ENCODE measurements at places on chromosomes 7 and 10. TPM values are rescaled to one million over a fixed set of nuclear protein-coding genes. Genes with fewer than 3 reads are reported as not detected.

DNA sequence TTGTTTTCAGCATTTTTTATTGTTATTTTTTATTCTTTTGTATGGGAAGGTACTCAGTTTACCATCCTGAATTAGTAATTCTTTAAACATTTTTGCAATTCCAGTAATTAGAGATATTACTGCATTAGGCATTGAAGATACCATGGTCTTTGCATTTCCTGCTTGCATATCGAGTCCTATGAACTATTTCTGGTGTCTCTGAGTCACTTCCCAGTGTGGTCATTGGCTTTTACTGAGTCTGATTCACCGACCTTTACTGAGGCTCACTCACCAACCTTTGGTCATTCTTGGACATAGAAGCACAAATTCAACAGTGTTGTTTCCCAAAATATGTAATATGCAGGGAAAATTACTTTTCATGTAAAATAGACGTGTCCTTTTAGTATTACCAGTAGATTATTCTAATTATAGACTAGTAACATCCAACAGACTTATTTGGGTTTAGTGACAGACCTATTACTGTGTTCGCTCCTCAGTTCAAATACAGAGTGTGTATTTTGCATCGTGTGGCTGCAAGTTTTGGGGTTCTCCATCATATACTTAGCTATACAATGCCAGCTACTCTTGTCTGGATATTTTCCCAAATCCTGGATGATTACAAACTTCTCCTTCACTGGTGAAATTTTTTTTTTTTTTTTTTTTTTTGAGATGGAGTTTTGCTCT, 180.7 kb upstream of the PRSS1 start:
- H3K4me1 ChIP-seq = no peaks in the 10 kb centered on the region
- no peak overlapping the region for H3K27ac ChIP-seq
- no peak overlapping the region for H3K4me3 ChIP-seq
- H3K27me3 ChIP-seq = no peaks in the 10 kb centered on the region
- H3K36me3 ChIP-seq = no peaks in the 10 kb centered on the region
- DNase-seq = no peak

ANKRD61 gene
- 6.8 TPM for total RNA-seq

DNA sequence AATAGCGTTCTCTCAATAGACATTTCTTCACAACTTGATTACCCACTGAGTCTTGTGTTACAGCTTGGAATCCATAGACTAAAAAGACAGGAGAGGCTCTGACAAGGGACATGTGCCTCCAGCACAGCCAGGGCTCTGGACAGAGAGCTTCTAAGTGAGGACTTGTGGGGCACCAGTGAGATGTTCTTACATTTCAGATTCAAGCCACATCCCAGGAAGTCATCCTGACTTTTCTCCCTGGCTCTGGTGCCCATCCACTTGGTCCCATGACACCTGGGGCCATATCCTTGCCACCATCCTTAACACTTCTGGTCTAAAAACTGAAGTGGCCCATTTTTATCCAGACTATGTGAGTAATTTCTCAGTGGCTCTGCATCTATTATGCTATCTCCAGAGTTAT, 440.1 kb downstream of the TCERG1L start:
- DNase-seq = no peak
- no peaks in the 10 kb centered on the region for H3K27me3 ChIP-seq
- H3K4me3 ChIP-seq = no peak overlapping the region
- H3K4me1 ChIP-seq = no peaks in the 10 kb centered on the region

DNA sequence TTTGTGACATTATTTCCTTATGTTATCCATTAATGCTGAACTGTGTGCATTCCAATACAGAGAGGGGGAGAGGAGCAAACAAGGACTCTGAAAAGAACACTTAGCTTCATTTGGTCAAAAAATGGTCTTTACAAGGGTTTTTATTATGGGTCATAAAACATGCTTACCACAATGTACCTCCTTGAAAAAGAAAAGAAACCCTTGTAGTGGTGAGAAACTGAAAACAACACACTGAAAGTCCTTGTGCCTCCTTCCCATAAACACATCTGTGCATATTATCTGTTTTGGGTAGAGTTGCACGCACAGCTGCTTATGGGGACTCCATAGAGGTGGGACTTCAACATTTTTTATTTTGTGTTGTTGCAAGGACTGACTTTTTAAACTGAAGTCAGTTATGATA, 98.7 kb downstream of the CDK6 start:
- no peak overlapping the region for H3K27ac ChIP-seq
- H3K36me3 ChIP-seq = no peaks in the 10 kb centered on the region
- H3K4me1 ChIP-seq = no peaks in the 10 kb centered on the region
- H3K4me3 ChIP-seq = no peak overlapping the region
- no peaks in the 10 kb centered on the region for H3K27me3 ChIP-seq
- DNase-seq = no peak

- DNase-seq = no peak
- H3K36me3 ChIP-seq = no peaks in the 10 kb centered on the region
These were observed 101.5 kb upstream of the LSM8 start for GRCh38 chr7:118082506-118082905.

C10orf105 gene
- 0.87 TPM for total RNA-seq

SLC18A3 gene
- total RNA-seq = not detected

DNA sequence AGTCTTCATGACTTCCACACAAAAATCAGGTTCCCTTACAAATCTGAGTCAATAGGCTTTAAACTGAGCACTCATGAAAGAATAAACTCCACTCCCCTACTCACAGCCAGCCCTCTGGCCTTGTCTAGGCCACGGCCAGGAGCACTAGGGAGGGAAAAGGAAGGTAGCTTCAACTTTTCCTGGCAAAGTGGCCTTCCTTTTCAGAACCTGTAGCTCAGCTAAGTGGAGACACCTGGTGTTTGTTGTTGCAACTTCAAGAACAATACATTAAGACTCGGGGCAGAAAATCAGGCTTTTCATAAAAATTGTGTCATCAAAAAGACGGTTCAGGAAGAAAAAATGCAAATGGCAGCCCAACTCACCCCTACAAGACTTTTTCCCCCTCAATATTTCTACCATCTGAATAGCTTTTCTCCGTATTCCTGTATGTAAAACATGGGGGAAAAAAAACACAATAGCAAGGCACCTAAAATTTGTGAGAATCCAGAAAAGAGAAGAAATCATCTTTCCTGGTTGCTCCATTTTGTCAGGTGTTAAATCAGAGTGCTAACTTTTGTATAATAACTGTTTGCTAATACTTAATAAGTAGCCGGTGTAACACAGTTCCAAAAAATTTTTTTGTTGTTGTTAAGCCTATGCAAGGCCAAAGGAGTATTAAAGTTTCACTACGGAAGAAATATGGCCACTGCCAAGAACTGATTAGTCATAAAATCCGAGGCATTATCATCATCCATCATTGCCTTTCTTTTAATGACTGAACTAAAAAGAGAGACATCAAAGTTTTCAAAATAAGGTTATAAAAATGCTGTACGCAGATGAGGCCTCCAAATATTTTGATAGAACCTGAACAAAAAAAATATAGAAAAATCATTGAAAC, 66.2 kb upstream of the ARID5B start:
- H3K27me3 ChIP-seq = no peaks in the 10 kb centered on the region
- no peak overlapping the region for H3K4me3 ChIP-seq
- H3K27ac ChIP-seq = peak overlapping the region; percentile 31
- no peaks in the 10 kb centered on the region for H3K36me3 ChIP-seq

DNA sequence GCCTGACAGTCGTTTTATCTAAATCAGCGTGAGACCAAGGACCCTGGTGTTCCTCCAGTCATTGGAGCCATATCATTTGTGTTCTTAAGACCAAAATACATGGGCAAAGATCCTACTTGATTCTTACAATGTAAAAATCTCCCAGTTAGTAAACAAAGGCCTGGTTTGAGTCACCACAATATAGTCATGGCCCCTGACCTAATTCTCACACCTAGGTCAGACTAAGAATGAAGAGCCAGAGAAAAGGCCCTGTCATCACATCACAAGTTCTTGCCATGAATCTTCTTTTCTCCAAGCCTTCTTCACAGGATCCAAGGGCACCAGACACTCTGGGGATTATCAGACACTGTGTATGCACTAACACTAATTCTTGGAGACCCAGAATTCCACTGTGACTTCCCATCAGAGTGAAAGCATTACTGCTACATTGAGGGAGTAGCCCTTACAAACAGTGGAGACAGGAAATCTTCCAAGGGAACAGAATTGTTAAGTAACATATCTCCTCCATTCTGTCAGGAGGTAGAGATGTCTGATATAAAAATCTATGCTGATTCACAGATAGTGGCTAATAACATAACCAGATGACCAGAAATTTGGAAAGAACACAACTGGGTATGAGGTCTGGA, 7.6 kb upstream of the ERVW-1 start:
- no peaks in the 10 kb centered on the region for H3K4me1 ChIP-seq
- H3K36me3 ChIP-seq = no peaks in the 10 kb centered on the region
- H3K27me3 ChIP-seq = no peaks in the 10 kb centered on the region
- DNase-seq = no peak
- H3K27ac ChIP-seq = no peak overlapping the region

DNA sequence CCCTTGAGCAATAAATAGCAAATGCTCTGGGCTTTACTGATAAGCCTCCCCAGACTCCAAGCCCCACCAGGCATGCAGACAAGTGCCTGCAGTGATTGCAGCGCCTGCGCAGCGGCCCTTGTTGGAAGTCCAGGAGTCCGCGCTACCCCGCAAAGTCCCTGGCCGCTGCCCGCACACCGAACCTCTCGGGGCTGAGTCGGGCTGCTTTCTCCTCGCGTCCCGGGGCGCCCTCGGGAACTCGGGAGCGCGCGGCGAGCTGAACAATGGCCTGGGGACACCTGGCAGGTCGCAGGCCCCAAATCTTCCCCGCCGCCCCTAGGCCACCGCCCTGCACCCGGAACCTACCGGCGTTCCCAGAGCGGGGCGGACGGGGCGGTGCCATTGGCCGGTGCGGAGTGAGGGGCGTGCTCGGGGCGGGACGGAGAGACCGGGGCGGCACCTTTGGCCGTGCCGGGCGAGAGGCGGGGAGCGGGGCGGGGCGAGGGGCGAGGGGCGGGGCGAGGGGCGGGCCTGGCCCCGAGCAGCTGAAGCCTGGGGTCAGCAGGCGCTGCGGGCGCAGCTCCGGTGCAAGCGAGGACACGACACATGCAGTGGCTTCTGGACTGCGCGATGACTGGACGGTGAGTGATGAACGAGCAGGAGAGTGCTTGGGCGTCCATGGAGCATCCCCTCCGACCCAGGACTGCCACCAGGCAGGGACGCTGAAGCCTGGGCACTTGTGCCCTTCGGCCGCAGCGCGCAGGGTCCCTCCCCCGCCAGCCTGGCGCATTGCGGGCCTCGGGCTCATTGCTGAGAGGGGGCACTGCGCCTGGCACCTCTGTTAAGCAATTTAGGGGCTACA, at the start of gene RASSF4:
TSS of gene RASSF4 (plus strand) at position 556 of the 841 bp plus-strand sequence. CDS start 10,401 bp downstream, outside the sequence.
- H3K27me3 ChIP-seq = no peaks in the 10 kb centered on the region
- H3K27ac ChIP-seq = peak within 1 kb of the TSS; percentile 83
- peak; percentile 94 for DNase-seq
- no peaks in the 10 kb centered on the region for H3K36me3 ChIP-seq

GRCh38 chr7:101681170-101682007, 52.3 kb upstream of the MYL10 start:
- no peak overlapping the region for H3K4me3 ChIP-seq
- H3K36me3 ChIP-seq = no peaks in the 10 kb centered on the region
- H3K27ac ChIP-seq = no peak overlapping the region
- peak; percentile 19 for DNase-seq
- no peaks in the 10 kb centered on the region for H3K27me3 ChIP-seq

MMP21 gene
- total RNA-seq = 0.31 TPM

Data from testis (tissue), 5 donors.